ENCODE measurements at places on chromosomes 3 and 15.

DNA sequence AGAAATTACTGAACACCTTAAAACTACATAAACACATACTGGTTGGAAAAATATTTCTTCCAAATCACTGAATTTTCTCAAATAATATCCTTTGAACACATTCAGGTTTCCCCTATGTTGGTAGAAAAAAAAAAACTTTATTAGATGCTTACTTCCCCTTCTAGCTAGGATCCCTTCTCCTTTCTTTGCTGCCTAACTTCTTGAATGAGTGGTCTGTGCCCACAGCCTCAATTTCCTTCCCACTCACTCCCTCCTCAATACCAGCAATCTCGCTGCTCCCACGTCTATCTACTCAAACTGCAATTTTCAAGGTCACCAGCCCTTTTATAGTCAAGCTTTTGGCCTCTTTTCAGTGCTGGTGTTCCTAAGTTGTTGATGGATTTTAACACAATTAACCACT lies 8.3 kb downstream of the CD200R1 start:
- no peak for DNase-seq

- peak; percentile 42 for DNase-seq
Observed at GRCh38 chr3:71753701-71754609, at the start of gene GPR27. Gene GPR27, plus strand, starts transcription at chr3:71753855. Its CDS starts 195 bp downstream, at chr3:71754050.

DNA sequence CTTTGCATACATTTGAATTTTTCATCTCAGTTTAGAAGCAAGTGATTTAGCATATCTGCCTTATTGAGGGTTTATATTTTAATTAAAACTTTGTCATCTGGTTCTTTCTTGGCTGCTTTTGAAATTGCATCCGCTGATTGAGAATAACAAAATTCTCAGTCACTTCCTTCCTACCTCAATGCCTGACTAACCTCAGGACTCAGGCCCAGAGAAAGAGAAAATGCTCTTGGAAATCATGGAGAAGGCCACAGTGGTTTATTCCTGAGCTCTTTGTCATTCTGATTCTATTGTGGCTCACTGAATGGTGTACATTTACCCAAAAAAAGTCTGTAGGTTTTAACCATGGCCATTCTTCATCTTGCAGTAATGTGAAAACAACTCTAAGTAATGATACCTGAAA lies 533.9 kb downstream of the TBL1XR1 start:
- no peak for DNase-seq

GRCh38 chr3:22113453-22113852 lies 362.4 kb upstream of the ZNF385D start:
- no peak for DNase-seq

DNA sequence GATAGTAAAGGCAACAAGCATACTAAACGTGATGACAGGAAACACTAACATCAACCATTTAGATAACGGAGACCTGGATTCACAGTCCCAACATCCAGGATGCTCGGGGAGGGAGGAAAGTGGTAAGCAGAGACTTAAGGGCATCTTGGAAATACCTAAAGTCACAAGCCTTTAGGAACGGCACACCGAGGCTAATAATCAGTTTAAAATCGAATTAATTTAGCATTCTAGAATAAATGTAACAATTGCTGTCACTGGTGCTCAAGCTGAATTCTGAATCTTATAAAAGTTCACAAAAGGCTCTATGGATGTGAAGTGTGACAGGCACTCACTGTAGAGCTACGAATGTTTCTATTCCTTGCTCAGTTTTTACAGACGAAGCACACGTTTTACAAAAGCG lies 1.3 kb downstream of the CD47 start:
- no peak for DNase-seq

- no peak for DNase-seq
Observed at GRCh38 chr3:186653080-186653707, 12.6 kb upstream of the HRG start.

DNA sequence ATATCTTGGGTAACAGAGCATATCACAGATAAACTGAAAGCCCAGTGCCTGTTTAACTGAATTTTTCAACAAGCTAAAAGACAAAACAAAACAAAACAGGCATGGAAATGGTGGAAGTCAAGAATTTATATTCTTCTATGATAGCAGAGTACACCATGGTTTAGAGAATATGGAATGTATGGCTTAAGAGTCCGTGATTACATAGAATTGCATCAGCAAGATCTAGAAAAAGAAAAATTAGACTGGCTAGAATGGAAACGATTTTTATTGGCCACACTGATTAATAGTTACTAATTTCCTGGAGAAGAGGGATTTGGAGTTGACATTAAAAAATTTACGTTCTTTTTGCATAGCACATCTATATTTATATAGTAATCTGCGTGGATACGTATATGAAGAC lies 435.2 kb upstream of the DPPA4 start:
- no peak for DNase-seq

- DNase-seq = peak; percentile 40
Observed at GRCh38 chr3:45225465-45226205, 452 bp downstream of the TMEM158 start.

GRCh38 chr3:127323581-127323980 lies 35.7 kb upstream of the PRR20G start:
- DNase-seq = no peak

- DNase-seq = no peak
Observed at GRCh38 chr3:137924628-137925027, 85.3 kb upstream of the CLDN18 start.

DNA sequence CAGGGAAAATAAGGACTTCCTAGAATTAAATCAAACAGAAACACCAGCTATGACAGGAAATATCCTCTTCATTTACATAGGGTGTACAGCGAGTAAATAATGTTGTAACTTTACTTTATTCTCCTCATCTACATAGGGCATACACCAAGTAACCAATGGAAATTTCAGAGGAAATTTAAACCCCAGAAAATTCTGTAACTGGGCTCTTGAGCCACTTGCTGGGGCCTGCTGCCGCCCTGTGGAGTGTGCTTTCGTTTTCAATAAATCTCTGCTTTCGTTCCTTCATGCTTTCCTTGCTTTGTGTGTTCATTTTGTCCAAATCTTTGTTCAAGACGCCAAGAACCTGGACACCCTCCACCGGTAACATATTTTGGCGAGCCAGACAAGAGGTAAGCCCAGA lies 990.4 kb upstream of the CADM2 start:
- no peak for DNase-seq

- no peak for DNase-seq
Observed at GRCh38 chr3:14147617-14148016, 22.8 kb downstream of the TMEM43 start.

DNA sequence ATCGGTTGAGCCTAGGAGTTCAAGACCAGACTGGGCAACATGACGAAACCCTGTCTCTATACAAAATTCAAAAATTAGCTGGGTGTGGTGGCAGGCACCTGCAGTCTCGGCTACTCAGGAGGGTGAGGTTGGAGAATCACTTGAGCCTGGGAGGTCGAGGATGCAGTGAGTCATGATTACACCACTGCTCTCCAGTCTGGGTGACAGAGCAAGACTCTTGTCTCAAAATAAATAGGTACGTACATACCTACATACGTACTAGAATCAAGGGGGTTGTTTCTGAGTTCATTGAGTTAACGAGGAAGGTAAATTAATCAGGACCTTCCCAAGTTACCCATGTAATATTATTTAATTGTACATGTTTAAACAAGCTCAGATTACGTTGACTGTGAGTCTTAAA lies 97.5 kb downstream of the CHL1 start:
- DNase-seq = no peak
